ENCODE measurements at places on chromosomes 4 and X. TPM values are rescaled to one million over a fixed set of nuclear protein-coding genes. Genes with fewer than 3 reads are reported as not detected.

DNA sequence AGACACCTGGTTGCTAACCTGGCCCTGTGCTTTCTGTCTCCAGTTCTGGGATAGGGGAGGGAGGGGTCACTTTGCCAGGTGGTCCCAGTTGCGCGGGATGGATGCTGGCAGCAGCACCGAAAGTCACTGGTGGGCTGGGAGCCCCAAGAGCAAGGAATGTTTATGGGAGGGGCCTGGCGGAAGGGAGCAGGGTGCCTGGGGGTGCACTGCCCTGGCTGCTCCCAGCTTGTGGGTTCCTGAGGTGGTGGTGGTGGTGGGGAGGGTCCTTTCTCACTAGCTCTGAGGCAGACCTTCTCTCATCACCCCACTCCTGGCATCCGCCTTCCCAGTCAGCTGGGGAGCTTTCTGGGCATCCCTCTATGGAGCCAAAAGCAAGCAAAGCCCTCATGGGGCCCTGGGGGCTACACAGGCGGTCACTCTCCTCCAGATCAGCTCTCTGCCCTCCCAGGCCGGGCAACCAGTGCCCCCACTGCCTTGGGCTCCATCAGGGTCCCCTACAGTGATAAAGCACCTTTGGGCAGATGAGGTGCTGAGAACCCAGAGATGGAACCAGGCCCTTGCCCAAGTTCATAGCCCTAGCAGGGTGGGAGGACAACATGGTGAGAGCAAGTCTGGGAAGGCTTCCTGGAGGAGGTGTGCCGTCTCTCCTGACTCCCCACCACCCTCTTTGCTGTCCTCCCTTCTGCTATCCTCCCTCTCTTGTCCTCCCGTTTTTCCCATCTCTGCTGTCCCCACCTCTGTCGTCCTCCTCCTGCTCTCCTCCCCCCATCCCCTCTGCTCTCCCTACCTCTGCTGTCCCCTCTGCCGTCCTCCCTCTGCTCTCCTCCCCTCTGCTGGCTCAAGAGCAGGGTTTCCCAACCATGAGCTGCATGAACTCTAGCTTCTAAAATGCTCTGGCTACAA lies 16.0 kb downstream of the FGFR3 start:
- DNase-seq: no peak

DNA sequence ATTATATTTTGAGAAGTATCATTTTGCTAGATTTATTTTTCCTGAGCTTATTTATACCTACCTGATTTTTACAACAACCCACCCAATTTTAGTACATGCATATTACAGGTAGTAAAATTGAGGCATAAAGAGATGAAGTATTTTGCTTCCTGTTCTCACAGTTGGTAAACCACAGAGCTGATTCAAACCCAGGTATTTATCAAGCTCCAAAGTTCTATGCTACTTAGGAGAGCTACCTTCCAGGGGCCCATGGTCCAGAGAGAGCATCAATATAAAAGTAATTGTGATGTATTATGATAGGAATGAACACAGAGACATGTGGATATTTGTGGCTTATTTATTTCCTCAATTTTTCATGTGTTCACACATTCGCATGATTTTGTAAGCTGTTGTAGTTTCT lies 20.2 kb upstream of the GBA3 start:
- no peak for DNase-seq

DNA sequence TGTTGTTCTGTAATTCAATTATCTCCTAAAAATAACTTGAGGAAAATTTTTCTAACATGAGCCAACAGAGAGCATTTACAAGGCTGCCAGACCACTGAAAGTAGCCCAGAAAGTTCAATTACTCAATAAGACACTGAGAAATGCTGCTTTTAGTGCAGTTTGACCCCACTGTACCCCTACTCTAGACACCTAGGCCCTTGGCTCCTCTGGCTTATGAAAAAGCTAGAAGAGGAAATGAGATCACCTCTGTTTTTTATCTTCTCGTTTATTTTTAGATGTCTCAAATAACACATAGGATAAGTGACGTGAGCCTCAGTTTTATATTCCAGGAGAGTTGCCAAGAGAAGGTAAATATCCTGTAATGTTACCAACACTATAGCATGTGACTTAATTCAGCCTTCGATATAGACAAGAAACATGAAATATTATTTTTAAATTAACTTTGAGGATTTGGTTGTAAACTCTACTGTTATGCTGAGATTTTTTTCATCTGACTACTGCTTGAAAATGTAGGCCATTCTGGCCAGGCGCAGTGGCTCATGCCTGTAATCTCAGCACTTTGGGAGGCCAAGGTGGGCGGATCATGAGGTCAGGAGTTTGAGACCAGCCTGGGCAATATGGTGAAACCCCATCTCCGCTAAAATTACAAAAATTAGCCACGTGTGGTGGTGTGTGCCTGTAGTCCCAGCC lies 24.4 kb downstream of the TNIP3 start:
- no peak for DNase-seq

Gene RAB41
- total RNA-seq: not detected

Gene STAP1
- total RNA-seq: 1.3 TPM

Gene TRIM60
- not detected for total RNA-seq
